Heart right ventricle (tissue), 16 donors: ENCODE measurements at places on chromosomes 4 and X.

- DNase-seq: no peak
Observed at GRCh38 chr4:172601195-172601594, 567.4 kb upstream of the GALNT7 start.

GRCh38 chrX:64975491-64975890, 759 bp downstream of the ZC4H2 start:
- DNase-seq: peak; percentile 3

DNA sequence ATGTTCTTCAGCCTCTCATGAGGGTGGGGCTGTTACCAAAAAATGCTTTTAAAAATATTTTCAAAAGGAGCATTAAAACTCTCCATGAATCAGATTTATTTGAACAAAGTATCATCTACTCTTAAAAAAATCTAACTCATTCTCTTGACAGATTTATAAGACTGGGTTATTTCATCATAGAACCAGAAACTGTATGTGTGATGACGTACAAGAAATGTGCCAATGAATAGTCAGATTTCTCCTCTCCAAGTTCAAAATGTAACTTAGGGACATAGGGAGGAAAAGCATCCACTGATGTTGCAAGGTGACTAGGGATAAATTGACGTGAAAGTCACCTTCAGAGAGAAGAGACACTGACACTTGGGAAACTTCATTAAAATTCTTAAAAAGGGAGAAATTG, 89.1 kb upstream of the CLNK start:
- DNase-seq: no peak

DNA sequence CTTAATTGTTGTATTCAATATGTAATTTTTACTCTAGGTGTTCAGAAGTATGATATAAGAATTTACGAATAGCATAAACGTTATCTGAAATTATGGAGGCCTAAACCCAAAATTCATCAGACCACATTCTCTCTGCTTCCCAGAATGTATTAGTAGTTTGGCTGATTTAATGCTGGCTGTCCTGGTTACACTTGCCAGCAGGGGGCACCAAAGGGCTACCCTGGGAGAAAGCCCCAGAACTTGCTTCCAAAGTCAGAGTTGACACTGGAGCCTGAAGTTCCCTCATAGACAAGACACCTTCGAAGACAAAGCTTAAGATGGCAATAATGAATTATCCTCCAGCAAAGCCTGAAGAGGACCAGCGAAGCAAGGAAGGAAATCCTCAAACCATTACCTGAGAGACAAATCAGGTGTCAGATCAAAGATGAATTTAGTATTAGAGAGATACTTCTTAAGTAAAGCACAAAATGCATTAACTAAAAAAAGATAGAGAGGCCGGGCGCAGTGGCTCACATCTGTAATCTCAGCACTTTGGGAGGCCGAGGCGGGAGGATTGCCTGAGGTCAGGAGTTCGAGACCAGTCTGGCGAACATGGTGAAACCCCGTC, 11.3 kb upstream of the ANOS1 start:
- DNase-seq: peak; percentile 28

GRCh38 chrX:154429711-154430110, 1.2 kb downstream of the ATP6AP1 start:
- DNase-seq: no peak
